ENCODE measurements at places on chromosomes 5 and 9.
A peak's percentile ranks its signal among the peaks of the same experiment; 100 is the strongest.

DNA sequence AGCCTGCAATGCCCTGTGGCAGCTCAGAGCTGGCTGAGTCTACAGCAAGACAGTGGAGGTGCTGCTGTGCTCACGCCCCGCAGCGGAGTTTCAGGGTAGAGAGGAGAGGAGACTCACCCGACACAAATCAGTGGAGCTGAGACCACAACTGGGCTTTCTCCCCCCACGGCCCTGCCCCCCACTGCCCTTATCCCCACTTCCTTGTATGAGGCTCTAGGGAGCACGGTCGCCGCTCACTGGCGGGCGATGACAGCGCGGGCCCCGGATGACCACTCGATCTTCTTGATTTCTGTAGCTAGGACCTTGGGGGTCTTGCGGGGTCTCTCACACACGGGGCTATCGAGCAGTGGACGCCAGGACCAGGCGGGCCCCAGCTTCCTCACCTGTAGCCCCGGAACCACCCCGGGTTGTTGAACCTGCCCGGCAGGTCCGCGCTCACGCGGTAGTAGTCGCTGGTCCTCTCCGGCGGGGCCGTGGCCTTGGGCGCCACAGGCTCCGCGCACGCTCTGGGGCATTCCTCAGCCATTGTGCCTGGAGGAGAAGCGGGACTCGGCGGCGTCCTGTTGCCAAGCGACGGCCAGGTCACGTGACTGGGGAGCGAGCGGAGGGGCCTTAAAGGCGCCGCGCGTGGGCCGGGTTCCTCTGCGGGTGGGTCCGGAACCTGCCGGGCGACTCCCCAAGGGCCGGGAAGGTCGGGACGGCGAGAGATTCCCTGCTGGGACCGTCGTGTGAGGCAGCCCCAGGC is 984 bp upstream of the MRPS2 start:
- peak; percentile 90 for DNase-seq

GRCh38 chr5:117829646-117830045 is 1158.7 kb downstream of the DTWD2 start:
- no peak for DNase-seq

GRCh38 chr5:52767766-52768480 is 19.8 kb upstream of the ITGA1 start:
- no peak for DNase-seq

DNA sequence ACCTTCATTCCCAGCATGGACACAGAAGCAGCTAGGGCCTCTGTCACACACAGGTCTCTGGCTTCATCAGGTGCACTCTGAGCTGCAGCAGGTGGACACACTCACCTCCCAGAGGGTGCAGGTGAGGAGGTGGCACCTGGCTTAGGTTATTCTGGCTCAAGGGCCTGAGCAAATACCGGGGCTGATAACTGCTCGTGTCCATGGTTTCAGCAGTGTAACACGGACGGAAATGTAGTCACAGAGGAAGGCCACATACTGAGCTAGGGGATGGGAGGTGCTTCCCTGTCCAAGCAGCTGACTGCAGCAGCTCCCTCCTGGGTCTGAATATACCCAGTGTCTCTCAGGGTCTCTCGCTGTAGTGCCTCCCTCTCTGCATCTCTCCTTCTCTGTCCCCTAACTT is 5.7 kb downstream of the PHF2 start:
- DNase-seq = no peak

DNA sequence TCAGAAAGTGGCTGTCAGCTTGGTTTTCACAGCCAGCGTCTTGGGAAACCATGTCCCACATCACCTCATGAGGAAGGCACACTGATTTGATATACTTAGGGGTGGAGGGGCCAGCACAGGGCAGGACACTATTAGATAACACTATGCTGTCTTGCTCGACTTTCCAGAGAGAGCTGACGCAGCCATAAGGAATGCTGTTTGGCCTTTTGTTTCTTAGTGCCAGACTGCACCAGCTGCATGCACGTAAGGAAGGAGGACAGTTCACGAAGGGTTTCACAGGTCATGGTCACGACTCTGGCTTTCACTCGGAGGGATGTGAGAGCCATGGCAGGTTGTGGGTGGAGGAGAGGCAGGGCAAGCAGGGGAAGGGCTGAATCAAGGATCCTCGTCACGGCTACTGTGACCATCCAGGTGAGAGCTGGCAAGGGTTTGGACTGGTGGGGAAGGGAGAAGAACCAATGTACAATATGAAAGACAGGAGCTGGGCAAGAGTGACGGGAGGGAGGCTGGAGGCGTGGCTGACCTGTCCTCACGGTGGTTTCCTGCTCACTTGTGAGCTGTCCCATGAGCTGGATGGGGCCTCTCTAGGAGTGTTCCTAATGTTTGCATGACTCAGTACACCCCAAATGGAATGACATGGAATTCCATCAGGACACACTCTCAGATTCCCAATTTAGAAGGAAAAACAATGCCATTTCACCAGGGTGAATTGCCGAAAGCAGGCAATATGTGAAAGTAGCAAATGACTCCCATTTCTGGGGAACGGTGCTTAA is 61.7 kb downstream of the OTULIN start:
- DNase-seq = peak; percentile 79

DNA sequence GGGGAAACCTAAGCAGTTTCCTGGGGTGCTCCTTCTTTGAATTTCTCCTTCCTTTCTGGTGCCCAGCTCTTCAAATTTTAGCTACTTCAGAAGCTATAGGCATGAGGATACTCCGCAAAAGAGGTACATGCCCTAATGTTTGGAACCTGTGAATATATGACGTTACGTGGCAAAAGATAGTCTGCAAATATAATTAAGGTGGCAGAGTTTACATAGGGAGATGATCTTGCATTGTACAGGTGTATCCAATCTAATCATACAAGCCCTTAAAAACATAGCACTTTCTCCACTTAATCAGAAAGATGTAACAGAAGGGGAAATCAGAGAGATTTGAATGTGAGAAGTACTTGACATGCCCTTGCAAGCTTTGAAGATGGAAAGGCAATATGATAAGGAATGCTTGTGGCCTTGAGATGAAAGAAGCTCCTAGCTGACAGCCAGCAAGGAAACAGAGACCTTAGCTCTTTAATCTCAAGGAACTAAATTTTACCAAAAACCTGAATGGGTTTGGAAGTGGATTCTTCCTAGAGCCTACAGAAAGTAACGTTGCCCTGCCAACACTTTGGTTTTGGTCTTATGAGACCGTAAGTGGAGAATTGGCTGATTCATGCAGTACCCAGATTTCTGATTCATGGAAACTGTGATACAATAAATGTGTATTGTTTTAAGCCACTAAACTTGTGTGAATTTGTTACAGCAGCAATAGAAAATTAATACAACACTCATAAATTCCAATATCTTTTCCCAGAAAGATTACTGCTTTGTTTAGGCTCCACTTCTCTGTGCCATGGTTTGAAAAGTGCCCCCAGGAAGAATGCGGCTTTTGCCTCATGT is 268.4 kb downstream of the FAM170A start:
- DNase-seq = no peak

DNA sequence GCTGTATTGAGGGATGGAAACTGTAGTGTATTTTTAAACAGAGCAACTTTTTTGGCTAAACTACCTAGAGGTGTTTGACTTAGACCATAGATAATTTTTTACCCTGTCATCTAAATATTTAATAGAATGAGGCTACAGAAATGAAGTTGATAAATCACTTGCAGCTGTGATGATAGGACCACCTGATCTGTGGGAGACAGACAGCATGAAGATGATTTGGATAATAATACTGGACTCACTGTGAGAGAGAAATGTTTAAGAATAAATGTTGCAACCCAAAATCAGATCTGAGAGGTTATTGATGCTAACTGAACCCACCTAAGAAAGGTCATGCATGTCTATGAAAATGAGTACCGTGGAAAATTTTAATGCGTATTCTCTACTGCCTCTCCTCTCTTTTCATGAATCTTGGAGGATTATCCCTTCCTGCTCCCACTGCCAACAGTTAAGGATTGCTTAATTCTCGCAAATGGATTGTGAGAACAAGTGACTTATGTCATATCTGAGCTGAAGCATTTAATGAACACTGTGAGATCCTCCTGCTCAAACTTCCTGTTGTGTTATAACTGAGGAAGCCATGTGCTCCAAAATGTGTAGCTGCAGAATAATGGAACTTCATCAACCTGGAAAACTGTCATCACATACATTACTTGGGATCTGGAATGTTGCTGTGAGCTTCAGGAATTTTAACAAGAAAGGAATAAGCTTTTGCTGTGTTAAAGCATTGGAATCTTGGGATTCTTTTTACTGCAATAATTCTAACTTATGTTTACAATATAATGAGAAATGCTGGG is 617.9 kb upstream of the CDH18 start:
- DNase-seq = no peak

- DNase-seq = no peak
Observed at GRCh38 chr5:6496636-6497035, 48.0 kb downstream of the UBE2QL1 start.

- no peak for DNase-seq
Observed at GRCh38 chr9:34383904-34384303, 7.2 kb upstream of the MYORG start.

DNA sequence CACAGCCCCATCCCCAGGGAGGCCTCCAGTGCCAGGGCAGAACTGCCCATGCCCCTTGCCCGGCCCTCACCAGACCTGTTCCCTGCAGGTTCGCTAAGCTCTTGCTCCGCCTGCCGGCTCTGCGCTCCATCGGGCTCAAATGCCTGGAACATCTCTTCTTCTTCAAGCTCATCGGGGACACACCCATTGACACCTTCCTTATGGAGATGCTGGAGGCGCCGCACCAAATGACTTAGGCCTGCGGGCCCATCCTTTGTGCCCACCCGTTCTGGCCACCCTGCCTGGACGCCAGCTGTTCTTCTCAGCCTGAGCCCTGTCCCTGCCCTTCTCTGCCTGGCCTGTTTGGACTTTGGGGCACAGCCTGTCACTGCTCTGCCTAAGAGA is 110.1 kb downstream of the RXRA start:
- no peak for DNase-seq

- DNase-seq = no peak
Observed at GRCh38 chr9:69526699-69527098, 145.5 kb downstream of the APBA1 start.

GRCh38 chr5:673161-673830 is 19.9 kb downstream of the TPPP start:
- no peak for DNase-seq

- no peak for DNase-seq
Observed at GRCh38 chr9:22913518-22913917, 466.9 kb downstream of the DMRTA1 start.

DNA sequence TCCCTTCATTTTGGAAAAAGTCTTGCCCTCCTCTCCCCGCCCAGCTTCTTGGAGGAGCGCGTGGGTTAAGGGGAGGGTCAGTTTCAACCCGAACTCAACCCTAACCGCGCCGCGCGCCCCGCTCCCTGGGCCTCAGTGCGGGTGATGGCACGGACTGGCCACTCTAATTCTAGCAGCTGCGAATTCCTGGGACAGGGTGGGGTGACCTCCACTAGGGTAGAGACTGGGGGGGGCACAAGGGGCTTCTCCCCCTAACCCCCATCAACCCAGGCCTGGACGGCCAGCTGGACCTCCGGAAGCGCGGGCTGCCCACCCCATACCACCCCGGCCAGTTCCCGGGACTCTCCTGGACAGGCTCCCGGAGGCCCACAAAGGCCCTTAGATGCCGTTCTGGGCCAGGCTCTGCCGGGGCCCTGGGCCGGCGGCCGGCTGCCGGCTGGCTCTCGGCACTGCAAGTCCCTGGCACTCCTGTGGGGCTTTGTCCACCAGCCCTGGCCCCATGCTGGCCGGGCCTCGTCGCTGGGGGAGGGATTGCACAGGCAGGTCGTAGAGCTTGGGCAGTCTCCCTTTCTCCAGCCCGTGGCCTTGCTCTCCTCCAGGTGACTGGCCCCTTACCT is 7.2 kb upstream of the PSD2 start:
- no peak for DNase-seq

- no peak for DNase-seq
Observed at GRCh38 chr9:70561111-70561510, 146.7 kb upstream of the KLF9 start.

DNA sequence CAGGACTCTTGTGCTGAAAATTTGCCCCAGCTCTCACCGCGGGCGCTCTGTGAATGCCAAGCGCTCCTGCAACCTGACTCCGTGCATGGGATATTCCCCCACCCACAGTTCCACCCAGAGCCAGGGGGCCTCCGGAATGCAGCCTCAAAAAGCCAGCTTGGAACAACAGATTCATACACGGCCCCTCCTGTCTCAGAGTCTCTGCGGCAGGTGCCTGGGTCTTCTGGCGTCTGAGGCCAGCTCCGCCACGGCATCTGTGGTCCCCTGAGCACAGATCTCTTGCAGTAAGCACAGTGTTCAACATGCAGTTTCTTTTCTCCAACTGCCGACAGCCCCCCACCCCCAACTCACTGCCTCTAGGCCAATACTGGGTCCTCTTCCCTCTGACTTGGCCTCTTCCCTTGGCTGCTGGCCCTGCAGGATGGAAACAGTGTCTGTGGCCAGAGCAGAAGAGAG is 355.7 kb upstream of the IRX2 start:
- no peak for DNase-seq

GRCh38 chr9:89383030-89383720 is 64.9 kb downstream of the SECISBP2 start:
- no peak for DNase-seq

DNA sequence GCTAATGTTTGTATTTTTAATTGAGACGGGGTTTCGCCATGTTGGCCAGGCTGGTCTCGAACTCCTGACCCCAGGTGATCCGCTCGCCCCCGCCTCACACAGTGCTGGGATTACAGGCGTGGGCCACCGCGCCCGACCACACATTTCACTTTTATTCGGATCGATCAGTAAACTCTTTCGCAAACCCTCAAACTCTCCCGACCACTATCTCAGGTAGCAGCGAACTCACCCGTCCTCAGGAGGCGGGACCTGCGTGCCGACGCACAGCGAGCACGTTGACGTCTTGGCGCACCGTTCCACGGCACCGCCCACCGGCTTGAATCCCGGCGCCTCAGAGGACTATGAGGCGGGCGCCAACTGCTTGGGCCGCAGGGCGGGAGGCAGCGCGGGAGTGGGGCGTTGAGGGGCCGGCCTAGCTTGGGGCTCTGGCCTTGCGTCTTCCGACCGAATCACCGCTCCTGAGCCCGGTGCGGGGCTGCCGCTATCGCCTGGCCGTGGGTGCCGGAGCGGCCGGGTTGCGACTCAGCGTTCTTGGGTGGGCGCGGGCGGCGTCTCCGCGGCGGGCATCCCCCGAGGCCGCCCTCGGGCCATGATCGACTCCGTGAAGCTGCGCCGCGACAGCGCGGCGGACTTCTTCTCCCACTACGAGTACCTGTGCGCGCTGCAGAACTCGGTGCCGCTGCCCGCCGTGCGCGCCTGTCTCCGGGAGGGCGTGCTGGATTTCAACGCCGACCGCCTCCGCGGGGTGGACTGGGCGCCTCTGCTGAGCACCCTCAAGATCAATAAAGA is at the start of gene CEP78:
Gene CEP78, plus strand, starts transcription at position 314 of the 789 bp plus-strand sequence. Its CDS starts 276 bp downstream, at position 590.
- DNase-seq = peak; percentile 93

Data from EL (cell line).